Suppressor macrophage (primary cell): ENCODE measurements at places on chromosomes 7 and 10.

DNA sequence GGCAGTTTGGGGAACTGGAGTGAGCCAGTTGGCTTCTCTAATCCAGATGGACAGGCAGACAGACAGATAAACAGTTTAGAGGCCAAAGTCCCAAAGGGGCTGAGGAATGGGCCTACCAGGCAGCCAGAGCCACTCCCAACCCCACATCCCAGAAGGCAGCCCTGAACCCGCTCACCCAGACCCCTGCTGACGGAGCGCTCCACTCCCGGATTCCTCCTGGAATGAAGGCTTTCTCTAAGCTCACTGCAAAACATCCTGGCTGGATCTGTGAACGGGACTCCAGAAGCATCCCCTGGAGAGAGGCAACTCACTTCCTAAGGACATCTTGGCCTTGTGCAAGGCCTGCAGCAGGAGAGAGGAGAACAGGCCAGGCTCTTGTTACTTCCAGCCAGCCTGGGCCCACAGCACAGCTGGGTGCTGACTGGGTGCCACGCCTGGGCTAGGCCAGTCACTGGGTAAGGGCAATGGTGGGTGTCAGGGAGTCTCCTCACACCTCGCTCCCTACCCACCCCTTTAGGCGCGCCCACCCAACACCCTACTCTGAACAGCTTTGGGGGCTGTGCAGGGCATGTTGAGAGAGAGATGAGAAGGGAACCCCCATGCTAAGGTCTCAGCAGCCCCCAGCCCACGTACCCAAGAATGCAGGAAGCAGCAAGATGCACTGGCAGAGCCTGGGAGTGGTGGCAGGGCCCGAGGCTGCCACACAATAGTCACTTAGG lies 168.6 kb upstream of the ZMIZ1 start:
- DNase-seq: no peak

DNA sequence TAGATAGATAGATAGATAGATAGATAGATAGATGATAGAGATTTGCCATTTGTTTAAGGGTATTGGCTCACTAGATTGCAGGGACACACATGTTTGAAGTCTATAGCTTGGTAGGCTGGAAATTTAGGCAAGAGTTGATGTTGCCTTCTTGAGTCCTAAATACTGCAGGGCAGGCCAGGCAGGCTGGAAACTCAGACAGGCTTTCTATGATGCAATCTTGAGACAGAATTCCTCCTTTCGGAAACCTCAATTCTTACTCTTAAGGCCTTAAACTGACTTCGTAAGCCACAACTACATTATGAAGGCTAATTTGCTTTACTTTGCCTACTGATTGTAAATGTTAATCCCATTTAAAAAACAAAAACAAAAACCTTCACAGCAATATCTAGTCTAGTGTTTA lies 322.9 kb upstream of the AKR1E2 start:
- DNase-seq: no peak

DNA sequence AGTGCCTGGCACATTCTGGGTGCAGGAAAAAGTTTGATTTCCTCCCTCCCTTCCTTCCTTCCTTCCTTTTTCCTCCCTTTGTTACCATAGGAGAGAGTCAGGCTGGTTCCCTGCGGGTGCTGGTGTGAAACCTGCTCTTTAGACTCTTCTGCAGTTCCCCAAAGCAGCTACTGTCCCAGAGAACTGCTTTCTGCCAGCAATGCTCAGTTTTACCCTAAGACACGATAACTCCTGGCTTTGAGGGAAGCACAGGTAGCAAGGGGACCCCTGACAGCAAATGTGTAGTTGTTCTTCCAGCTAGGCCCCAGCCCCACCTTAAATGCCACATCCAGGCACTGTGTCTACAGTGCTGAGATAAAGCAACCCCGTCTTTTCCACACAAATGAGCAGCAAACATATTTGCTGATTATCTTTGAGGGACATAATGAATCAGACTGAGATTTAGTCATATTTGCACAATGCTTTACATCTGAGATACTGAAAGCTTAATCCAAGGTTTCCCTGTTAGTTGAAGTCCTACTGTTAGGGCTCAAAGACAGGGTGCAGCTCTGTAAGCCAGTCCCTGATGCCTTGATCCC lies 55.5 kb downstream of the MET start:
- DNase-seq: no peak

GRCh38 chr10:31116226-31116625 lies 84.6 kb upstream of the ZNF438 start:
- no peak for DNase-seq

DNA sequence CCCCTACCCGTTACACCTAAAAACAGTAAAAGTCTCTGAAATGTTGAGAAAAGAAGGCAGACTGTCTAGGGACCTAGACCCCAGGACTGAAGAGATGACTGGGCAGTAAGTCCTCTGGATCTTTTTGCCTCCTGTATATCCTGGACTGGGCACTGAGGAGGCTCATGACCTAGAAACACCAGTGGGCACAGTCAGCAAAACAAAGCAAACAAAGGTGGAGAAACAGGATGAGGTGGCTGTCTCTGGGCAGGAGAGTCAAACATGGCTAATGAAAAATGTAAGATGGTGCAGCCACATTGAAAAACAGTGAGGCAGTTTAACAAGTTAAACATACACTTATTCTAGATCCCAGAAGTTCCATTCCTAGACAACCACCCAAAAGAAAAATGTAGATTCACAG lies 45.9 kb downstream of the AKR1C4 start:
- DNase-seq: no peak

DNA sequence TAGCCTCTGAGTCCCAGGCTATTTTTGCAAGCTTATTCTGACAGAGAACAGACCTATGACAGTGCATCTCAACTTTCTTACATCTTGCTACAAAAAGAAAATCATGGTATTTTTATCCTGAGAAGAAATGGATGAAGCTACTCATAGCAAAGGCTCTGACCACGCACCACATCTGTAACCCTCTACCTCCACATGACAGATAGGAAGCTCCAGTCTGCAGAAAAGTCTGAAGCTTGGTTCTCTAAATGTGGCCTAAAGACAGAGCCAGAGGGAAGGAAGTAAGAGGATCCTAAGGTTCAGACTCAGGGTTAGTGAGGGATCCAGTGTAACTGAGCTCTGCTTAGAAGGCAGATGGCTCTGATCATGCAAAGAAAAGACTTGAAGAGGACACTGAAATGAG lies 58.4 kb upstream of the ABCB5 start:
- peak; percentile 52 for DNase-seq

DNA sequence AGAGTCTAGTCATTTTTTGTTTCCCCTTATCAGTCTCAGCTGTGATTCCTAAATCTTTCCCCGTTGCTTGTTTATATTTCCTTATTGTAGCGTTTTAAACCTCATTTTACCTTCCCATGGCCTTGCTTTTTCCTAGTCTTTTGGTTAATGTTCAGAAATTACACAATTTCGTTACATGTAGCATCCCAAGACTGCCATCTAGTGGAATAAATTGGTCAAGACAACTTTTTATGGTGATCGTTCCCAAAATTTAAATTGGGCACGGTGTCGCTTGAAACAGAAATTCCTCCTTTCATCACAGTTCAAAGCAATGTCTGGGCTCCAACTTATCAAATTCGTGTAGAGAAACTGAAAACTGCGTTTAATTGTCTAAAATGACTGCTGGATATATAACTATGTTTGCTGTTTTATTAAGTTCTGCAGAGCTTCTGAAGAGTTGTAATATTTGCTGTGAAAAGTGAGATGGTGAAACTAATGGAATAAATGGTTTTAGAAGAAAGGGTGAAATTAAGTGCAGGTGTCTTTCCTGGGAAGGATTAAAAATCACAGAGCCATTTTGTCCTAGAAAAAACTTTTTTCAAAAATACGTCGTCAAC lies 370.2 kb downstream of the PHF14 start:
- peak; percentile 56 for DNase-seq

- DNase-seq: peak; percentile 25
Observed at GRCh38 chr10:91551856-91552255, 81.0 kb downstream of the PPP1R3C start.

DNA sequence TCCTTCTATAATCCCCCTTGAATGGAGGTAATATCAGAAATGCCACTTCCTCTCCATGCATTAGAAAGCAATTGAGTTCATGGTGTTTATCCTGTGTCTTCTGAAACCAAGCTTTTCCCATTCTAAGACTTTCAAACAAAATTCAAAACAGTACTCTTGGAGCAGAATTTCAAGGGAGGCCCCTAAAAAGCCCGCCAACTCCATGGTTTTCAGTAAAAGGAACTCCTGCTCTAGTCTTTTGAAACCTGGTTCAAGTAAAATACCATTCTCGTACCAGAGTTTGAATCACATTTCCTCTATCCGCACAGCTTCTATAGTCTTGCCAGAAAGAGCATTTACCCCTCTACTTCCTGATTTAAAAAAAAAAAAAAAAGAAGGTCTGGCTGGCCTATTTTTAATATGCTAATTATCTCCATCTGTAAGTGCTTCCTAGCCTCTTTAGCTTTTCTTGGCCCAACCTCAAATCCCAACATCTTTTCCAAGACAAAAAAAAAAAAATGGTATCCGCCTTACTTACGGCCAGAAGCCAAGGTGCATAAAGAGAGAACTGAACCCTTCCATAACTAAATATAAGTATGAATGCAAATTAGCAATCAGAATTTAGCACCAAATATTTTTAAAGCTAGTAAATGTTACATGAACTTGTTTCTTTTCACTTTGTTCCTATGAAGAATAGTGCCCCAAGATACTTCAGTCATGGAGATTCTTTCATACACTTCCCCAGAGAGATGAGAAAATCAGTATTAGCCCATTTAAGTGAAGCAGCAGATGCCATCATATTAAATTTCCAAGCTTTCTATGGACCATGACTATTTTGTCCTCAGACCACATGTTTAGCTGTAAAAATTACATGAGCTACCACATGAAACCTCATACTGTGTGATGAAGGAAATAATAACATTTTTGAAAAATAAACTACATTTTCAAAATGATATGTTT lies 199.9 kb upstream of the FAM3C start:
- DNase-seq: no peak
